Cortex of kidney (tissue), 1 donor: ENCODE measurements at places on chromosomes 12 and 14.

GRCh38 chr14:79057333-79057732 is 887.2 kb downstream of the NRXN3 start:
- DNase-seq, result no peak

DNA sequence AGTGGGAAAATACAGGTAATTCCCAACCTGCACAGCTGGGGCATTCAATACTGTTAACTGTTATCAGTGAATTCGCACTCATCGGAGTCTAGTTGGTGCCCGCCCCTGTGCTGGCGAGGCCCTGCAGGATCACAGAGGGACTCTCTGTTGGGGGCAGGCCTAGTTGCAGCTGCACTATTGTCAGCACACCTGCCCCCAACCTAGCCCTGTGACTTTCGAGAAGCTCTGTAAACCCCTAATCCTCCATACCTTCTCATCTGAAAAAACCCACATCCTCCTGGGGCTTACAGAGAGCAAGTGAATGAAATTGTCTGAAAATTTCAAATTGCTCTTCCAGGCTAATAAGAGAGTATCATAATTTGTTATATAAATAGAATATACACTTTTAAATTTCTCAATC is 132.2 kb upstream of the NUDT4 start:
- DNase-seq, result no peak

- DNase-seq, result no peak
Measured at GRCh38 chr12:106074706-106075392, 63.9 kb downstream of the NUAK1 start.

DNA sequence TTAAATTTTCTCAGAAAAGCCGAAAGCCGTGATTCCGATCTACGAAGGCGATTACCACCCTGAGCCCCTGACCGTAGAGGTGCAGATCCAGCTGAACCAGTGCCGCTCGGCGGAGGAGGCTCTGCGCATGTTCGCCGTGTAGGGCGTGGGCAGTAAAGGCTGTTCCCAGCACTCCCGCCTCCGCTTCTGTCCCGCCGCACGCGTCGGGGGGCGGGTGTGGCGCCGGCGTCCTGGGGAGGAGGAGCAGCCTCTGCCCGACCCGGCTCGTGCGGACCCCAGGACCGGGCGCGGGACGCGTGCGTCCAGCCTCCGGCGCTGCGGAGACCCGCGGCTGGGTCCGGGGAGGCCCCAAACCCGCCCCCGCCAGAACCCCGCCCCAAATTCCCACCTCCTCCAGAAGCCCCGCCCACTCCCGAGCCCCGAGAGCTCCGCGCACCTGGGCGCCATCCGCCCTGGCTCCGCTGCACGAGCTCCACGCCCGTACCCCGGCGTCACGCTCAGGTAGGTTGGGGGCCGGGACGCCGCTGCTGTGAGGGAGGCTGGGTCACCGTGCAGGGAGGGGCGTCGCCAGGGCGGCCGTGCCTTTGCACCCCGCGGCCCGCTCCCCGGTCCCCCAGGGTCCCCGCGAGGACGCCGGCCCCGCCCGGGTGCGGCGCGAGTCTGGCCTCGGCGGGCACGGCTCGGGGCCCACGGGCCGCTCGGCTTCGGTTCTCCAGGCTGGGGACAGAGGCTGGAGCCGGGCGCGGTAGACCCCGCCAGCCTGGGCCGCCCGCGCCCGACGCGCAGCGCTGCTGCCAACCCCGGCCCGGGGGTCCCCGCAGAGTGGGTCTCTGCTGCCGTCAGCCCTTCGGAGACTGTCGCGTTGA is at the start of gene B3GNT4:
Gene B3GNT4, plus strand, starts transcription at position 409 of the 866 bp plus-strand sequence. CDS start 910 bp downstream, outside the sequence.
- no peak for DNase-seq

GRCh38 chr12:128844031-128844635 is 9.1 kb upstream of the GLT1D1 start:
- DNase-seq, result no peak

DNA sequence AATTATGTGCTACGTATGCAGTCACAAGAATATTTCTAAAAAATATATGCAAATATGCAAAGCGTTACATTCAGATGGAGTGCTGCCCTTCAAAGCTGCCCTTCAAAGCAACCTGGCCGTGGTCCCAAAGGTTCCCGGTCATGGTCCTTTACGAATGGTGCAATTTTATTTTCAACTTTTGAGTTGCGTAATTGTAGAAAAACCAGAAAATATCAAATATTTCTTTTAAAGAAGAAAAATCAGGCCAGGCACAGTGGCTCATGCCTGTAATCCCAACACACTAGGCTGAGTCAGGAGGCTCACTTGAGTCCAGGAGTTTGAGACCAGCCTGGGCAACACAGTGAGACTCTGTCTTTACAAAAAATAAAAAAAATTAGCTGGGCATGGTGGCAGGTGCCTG is 21.4 kb downstream of the CLSTN3 start:
- DNase-seq, result no peak

DNA sequence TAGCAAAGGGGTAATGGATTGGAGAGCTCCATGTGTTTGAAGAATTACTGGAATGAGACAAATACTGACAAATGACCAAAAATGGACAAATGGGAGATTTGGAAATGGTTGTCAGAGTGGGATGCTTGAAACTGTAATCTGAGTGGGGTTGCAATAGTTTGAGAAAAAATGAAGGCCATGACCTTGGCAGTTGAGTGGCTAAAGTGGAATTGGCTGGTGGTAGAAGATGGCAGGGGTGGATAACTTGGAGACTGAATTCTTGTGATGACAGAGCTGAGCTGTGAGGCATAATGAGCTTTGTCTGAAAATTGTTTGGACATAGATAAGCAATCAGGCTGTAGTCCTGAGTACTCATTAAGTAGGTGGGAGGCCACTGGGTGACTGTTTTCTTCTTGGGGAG is 222.5 kb upstream of the PRICKLE1 start:
- DNase-seq, result no peak

DNA sequence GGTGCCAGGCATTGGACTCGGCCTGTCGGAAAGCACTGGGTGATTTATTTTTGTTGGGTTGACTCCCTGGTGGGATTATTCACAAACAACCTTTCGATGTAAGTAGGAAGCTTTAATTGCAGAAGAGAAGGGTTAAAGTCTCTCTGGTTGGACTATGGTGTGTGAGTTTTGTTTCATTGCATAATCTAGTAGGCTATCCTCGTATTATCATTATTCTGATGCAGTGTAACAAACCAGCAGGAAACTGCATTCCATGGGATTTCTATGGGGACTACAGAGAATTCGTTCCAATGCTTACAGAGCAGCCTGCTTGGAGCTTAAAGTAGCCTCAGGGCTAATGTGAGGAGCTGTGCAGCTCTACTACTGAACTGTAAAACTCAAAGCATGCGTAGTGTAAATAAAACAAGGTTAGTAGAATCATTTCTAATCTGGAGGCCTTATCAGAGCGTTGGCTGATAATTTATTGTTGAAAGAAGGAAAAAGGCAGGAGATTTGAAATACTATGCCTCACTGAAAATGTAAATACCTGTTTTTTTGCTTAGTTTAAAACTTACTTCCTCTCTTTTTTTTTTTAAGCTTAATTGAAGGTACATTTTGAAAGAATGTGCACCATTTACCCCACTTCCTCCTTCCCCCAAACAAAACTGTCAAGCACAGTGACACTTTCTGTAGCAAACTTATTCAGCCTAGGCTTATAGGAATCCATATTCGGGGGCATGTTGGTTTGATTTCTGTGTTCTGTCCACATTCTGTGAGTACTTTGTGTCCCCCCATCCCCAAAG is 226.7 kb downstream of the NPAS3 start:
- no peak for DNase-seq

DNA sequence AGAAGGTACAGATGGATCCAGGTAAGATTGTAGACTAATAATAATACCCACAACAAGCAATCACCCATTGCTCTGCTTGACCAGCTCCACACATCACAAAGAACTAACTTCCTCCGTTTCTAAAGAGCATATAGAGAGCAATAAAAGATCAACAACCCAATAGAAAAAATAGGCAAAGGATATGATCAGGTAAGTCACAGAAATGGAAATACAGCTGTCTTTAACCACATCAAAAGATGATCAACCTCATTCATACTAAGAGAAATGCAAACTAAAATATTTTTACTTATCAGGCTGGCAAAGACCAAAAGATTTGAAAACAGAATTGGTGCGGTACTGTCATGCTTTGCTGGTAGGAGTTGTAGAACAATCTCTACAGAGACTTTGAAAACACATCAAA is 8.9 kb downstream of the C2CD5 start:
- DNase-seq, result no peak

DNA sequence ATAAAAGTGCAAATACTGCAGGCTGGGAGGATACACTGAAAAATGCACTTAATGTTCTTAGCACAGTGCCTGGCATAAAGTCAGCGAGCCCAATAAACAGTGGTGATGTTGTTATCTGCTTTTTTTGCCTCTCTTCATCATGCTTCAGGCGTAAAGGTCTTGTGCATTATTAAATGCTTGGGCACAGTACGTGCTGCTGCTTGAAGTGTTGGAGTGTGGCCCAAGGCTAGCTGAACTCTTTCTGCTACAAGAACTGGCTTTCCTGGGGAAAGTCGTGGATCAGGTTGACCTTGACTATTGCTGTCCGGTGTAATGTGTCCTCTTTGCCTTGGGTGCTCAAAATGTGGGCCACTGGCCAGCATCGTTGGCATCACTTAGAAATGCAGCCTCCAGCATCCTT is 43.0 kb downstream of the SMOC1 start:
- no peak for DNase-seq

DNA sequence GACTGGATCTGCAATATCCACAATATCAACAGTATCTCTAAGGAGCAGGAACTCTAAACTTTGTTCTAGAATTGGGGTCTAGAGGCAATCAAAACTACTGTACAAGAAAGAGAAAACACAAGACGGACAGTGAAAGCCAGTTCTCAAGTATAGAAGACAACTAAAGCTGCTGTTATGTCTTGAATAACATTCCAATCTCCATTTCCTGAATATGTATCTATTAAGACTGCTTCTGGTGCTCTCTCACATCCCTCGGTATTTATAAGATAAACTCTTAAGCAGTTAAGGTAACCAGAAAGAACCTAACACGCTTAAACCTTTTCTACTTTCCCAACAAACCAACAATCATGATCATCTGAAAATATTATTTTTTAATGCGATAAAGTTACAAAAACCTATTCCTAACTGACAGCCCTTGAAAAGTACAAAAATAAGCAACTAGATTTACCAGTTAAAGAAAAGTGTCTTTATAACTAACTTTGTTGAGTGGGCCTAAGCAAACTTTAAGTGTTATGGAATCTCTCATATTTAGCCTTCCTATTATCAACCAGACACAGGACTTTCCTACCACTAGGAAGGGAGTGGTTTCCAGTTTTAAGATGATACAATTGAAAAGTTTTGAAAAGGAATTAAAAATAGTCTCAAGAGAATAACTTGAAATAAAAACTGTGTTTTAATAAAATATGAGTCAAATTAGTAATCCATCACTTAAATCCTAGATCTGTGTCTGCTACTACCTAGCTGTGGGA is 30.7 kb downstream of the NUMB start:
- DNase-seq, result no peak

DNA sequence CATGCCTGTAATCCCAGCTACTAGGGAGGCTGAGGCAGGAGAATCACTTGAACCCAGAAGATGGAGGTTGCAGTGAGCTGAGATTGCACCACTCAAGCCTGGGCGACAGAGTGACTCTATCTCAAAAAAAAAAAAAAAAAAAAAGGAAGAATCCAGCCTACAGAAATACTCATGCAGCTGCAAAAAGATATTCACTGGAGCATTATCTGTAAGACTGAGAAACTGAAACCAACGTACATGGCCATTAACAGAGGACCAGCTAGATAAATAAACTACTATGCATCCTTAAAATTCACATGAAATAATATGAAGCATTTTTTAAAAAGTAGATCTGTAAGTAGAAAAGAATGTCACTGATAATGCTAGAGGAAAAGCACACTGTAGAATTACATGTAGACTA is 3.5 kb downstream of the SLC7A7 start:
- DNase-seq, result no peak

- DNase-seq, result no peak
Measured at GRCh38 chr14:24952851-24953666, 96.9 kb downstream of the STXBP6 start.

GRCh38 chr12:89765959-89766824 is 57.6 kb upstream of the ATP2B1 start:
- no peak for DNase-seq

GRCh38 chr12:116516657-116517056 is 42.5 kb upstream of the MAP1LC3B2 start:
- DNase-seq, result no peak

DNA sequence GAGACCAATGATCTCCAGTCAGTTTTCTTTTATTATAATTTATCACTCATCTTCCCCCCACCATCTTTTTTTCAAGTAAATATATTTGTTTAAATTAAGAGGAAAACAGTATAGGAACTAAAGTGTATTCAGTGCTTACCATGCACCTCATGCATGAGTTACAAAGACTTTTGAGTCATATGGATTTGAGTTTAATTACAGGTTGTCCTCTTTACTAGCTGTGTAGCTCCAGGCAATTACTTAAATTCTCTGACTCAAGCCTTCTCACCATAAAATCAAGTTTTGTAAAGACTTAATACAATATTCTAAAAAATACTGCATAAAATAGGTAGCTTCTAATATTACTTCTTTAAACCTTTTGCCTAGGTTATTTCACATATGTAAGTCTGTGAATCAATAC is 251.3 kb downstream of the SLC16A7 start:
- DNase-seq, result no peak

- DNase-seq, result no peak
Measured at GRCh38 chr14:97641827-97642226, 844.6 kb downstream of the VRK1 start.

DNA sequence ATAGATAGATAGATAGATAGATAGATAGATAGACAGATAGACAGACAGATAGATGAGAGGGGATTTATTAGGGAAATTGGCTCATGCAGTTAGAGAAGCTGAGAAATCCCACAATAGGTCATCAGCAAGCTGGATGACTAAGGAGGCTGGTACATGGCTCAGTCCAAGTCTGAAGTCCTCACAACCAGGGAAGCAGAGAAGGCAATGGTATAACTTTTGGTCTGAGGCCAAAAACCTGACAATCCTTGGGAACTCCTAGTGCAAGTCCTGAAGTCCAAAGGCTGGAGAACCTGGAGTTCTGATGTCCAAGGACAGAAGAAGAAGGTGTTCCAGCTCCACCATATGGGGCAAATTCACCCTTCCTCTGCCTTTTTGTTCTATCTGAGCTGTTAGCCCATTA is 517.6 kb upstream of the ATP2B1 start:
- no peak for DNase-seq
